Hypothalamus (tissue), 51 donors: ENCODE measurements at places on chromosomes 5 and 9.

DNA sequence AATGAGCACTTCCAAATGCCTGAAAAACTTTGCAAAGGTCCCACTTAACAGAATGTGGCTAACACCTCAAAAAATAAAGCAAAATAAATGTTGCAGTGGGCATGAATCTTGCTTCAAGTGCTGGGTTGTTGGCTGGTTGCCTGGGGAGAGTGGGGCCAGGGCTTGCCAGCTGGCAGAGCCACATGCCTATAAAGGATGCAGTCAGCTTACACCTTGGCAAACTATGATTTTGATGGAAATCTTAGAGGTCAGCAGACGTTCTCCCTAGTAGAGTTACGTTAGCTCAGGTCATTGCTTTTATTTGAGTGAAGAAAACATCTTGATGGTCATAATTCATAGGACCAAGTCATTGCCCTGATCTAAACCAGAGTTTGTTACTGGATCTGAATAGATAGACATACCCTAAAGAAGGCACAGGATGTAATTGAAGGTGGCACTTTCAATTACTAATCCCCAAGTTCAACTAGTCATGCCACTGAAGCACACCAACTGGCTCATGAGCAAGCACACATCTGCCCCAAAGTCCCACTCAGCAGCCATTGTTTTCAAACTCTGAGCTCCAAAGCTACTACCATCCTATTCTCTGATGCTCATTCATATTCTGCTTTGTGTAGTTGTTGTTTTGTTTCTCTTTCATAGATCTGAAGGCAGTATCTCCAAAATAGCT, 51.2 kb upstream of the ZSWIM6 start:
- peak; percentile 43 for DNase-seq

DNA sequence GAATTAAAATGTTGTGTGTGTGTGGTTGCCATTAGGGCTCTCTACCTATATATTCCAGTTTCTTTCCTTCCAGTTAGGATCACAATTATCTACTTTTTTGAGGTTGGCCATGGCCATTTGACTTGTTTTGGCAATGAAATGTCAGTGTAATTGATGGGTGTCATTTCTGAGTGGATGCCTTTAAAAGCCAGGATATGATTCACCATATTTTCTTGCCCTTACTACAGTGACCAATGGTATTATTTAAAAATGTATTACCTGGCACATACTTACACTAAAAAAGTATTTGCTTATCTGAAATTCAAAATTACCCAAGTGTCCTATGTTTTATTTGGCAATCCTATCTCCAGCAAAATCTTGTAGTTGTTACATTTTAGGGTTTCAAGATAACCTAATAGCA, 258.7 kb upstream of the ACTBL2 start:
- DNase-seq = no peak

GRCh38 chr5:57509501-57510260, 27.1 kb upstream of the ACTBL2 start:
- DNase-seq = no peak

DNA sequence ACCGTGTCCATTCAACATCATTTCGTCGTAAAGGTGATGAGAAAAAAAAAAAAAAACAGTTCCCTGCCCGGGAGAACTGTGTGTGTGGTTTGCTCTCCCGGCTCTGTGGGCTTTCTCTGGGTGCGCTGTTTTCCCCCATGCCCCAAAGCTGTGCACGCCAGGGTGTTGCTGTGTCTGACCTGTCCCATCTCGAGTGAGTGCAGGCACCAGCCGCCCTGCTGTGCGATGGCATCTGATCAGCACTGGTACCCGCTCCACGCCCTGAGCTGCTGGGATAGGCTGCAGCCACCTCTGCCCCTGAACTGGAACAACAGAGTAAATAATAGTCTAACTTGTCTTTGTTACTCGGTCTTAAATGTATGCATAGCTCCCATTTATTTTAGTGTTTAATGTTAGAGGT, 33.3 kb downstream of the CEP72 start:
- DNase-seq = no peak

DNA sequence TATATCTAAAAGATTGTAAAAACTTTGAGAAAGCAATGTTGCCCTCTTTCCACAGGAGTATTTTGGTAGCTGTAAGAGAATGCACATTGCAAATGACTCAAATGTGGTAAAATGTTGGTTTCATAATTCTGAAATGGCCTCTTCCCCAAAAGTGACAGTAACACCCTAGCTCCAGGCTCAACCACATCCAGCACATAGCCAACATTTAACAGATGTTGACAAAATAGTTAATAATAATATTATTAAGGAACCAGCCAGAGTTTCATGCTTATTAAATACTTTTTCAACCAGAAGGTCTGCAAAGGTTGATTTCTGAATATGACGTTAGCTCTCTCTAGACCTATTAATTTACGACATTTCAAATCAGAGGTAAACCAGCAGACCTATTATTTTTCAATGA, 1.3 kb downstream of the ANXA1 start:
- no peak for DNase-seq

GRCh38 chr9:26171691-26172090, 493.4 kb upstream of the TUSC1 start:
- DNase-seq = no peak

DNA sequence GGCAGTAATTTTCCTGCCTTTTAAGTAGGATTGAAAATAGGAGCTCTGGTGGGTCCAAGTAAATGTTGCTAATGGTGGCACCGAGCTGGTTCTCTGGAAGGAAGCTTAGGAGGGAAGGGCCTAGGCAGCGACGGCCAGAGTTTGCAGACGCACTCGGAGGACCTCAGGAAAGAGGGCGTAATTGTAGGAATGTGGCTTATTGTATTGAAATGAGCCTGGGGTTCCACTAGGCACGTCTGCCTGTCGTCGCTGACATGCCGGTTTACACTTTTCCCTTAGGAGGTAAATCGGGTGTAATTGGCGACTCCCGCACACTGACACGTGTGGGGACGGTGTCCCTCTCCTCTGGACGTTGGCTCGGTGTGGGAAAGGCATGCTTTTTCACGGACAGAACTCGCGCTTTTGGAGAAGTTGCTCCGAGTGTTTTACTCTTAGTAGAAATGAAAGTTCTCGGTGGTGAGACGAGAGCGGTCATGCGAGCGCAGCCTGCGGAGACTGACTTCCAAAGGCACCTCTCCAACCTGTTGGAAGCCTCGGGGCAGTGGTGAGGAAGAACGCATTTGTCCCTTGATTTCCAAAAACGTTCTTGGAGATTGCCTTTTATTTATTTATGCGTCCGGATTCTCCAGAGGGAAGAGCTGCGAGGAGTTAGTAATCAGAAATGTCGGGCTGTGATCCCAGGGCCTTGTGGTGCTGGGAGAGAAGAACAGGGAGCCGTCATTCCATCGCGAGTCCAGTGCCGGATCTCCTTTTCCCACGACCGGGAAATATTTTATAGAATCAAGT, 1.3 kb downstream of the NR4A3 start:
- no peak for DNase-seq

- no peak for DNase-seq
Observed at GRCh38 chr9:131188976-131189375, 63.6 kb downstream of the NUP214 start.

DNA sequence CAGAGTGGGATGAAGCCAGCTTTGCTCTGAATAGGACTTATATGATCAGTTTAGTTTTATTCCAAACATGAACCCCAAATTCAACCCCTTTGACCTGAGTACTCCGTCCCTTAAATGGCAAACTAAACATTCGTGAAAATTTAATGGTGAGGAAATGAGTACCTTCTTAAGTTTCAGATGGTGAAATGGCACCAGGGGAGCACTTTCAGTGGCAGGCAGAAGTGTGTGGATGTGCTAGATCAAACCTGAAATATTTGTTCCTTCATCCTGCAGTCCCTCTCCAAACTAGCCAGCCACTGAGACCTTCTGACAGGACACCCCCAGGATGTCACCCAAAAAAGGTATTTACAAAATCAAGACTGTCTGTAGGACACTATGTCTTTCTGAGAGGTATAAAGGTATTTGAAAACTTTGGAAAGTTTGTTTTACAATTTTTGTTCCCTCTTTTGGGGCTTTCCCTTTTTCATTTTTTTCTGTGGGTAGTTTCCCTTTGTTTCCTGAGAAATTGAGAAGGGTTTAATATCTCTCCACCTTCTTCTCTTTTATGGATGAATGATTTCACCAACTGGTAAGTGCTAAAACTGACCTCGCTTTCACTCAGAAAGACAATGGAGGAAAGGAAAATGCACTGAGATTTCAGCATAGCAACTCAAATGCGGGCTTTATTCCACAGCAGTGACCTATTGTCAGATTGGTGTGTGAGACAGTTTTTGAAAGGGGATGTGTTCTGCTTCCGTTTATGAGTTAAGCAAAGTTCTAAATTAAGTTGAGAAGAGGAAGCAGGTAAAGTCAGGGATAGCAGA, 127.1 kb downstream of the TMC1 start:
- DNase-seq = no peak

DNA sequence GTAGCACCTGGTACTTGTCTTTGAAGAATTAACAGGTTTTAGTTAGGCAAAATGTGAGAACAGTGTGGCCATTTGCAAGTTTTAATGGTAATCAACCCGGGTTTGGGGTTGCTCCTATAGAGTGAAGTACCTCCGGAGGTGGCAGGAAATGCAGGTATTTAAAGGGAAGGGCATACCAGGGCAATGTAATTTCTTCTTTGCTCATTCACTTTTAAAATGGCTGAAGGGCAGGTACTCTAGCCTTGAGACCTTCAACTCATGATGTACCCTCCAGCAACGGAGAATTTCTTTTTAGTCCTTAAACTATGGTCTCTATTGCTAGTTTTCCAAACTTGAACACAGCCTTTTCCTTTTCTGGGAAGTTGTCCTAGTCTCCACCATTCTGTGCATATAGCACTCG, 1.3 kb upstream of the HSPA4 start:
- no peak for DNase-seq

DNA sequence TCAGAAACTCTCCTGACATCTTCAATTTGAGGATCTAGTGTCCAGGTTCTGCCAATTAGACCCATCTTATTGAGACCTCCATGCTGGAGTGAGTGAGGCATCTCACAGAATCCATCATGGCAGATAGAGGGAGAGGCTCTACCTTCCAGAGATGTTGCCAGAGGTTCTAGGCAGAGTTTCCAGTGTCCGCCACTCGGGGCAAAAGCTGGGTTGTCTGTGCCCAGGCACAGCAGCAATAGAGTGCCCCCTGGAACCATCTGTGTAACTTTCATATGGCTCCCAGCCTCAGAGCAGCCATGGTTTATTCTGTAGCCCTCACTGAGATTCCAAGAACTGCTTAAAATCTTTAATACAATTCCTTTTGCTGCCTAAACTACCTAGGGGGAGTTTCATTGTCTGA, 16.6 kb upstream of the CCDC112 start:
- no peak for DNase-seq

- no peak for DNase-seq
Observed at GRCh38 chr9:98341157-98342097, 86.0 kb upstream of the TBC1D2 start.

GRCh38 chr5:144122641-144123040, 47.8 kb downstream of the YIPF5 start:
- DNase-seq = no peak

DNA sequence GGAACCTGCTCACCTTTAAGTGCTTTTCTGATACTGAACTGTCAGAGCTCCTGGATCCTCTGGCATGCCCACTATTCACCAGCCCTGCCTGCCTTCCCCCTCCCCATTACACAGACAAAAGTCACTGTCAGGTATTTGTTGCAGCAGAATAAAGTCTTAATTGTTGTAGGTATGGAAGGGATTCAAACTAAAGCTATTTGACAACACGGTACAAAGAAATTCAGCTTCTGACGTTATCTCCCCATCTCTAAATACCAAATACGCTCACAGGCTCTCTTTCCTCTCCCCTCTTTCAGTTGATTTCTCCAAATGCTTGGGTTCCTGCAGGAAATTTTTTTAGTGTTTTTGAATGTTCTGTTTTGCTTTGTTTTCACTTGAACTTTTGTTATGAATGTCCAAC, 9.3 kb upstream of the TGFBR1 start:
- DNase-seq = no peak

- DNase-seq = no peak
Observed at GRCh38 chr5:109721741-109722140, 32.0 kb downstream of the MAN2A1 start.

GRCh38 chr5:146081556-146081955, 23.8 kb downstream of the PLAC8L1 start:
- no peak for DNase-seq

DNA sequence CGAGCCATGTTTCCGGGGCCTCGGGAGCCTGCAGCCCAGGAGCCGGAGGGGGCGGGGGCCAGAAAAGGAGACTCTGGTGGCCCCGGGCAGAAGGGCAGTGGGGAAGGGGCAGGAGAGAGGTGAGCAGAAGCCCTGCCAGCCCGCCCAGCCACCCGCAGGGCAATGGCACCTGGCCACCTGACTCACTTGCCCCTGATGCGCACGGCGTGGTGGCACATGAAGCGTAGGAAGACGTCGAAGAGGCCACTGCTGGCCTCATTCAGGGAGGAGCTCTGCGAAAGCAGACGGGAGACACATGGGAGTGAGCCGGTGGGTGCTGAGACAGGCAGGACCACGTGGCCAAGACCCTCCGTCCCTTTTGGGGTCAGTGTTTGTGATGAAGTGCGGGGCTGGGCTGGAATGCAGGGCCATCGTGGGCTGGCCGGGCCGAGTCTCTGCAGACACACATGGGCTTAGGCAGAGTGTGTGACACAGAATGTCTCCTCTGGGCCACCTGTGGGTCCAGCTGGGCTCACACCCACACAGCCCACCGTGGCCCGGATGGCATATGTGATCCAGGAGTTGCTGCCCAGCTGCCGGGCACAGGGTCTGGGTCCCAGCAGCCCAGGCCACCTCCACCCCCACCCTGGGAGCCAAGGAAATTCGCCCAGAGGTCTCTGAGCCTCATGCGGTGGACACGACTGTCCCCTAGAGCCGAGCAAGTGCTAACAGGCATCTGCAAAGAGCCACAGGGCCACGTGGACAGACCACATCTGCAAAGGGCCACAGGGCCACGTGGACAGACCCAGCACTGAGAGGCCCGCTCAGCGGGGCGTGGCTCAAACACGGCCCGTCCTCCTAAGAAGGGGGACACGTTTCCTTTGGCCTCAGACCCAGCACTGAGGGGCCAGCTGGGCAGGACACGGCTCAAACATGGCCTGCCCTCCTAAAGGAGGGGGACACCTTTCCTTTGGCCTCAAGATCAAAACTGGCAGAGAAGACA, 23.6 kb downstream of the TERT start:
- no peak for DNase-seq

DNA sequence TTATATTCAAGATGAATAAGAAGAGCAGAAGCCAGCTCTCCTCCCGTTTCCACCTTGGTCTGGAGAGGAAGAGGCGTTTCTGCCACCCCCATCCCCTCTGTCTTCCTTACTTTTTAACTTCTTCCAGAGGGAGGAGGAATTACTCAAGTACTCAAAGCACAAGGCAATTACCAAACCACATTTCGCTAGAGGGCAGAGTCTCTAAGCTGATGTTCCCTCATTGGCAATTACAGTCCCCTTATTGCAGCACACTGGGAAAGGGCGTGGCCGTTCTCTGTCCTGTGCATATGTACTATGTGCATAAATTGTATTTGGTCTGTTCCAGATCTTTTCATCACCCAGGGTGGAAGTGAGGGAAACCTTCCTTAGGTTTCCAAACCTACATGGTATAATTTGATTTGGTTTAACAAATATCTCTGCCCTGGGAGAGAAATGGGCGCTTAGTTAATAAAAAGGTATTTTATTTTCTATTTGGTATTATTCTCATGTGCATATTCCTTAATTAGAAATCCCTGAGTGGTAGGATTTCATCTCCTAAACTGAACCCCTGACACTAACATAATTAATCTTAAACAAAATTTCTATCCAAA, 29.8 kb upstream of the ALDOB start:
- no peak for DNase-seq

GRCh38 chr5:111645303-111645838, 111.6 kb downstream of the NREP start:
- DNase-seq = no peak
